ENCODE measurements at places on chromosomes 2 and 18. TPM values are rescaled to one million over a fixed set of nuclear protein-coding genes. Genes with fewer than 3 reads are reported as not detected.

FBXO15 gene
- 1.4 TPM for polyA plus RNA-seq

BBS5 gene
- polyA plus RNA-seq = 6.0 TPM

INPP1 gene
- 18.4 TPM for polyA plus RNA-seq

HOXD8 gene
- 3.9 TPM for polyA plus RNA-seq

KRTCAP3 gene
- polyA plus RNA-seq = 0.68 TPM

RBMS1 gene
- 55.8 TPM for polyA plus RNA-seq

C2orf81 gene
- polyA plus RNA-seq = 2.4 TPM

IL18RAP gene
- not detected for polyA plus RNA-seq

CEP68 gene
- polyA plus RNA-seq = 6.8 TPM

DSC3 gene
- polyA plus RNA-seq = 1.1 TPM

ARHGAP15 gene
- not detected for polyA plus RNA-seq

CDH20 gene
- not detected for polyA plus RNA-seq

CCDC74A gene
- 11.8 TPM for polyA plus RNA-seq

CFAP210 gene
- polyA plus RNA-seq = 0.34 TPM

SCN7A gene
- polyA plus RNA-seq = not detected

PTRHD1 gene
- polyA plus RNA-seq = 47.5 TPM

HOXD1 gene
- 0.12 TPM for polyA plus RNA-seq

DPYSL5 gene
- polyA plus RNA-seq = 6.8 TPM

DCDC2C gene
- polyA plus RNA-seq = not detected

SERPINB11 gene
- not detected for polyA plus RNA-seq

ONECUT2 gene
- 0.47 TPM for polyA plus RNA-seq

DDX18 gene
- 66.6 TPM for polyA plus RNA-seq

DAW1 gene
- 2.0 TPM for polyA plus RNA-seq

LDAH gene
- polyA plus RNA-seq = 27.4 TPM

RMDN2 gene
- 5.4 TPM for polyA plus RNA-seq

GREB1L gene
- 1.1 TPM for polyA plus RNA-seq

TGFA gene
- 7.1 TPM for polyA plus RNA-seq

G6PC2 gene
- not detected for polyA plus RNA-seq

GPAT2 gene
- not detected for polyA plus RNA-seq

PSTPIP2 gene
- polyA plus RNA-seq = 0.22 TPM

SCLY gene
- polyA plus RNA-seq = 28.3 TPM

FRZB gene
- polyA plus RNA-seq = not detected

APOB gene
- polyA plus RNA-seq = not detected

LIMS3 gene
- polyA plus RNA-seq = not detected

FIGN gene
- 1.9 TPM for polyA plus RNA-seq

HOXD12 gene
- polyA plus RNA-seq = not detected

REG1B gene
- polyA plus RNA-seq = not detected

KHK gene
- polyA plus RNA-seq = 7.6 TPM

RNU2-63P gene
- polyA plus RNA-seq = not detected

EVA1A gene
- 13.5 TPM for polyA plus RNA-seq

DTYMK gene
- 98.9 TPM for polyA plus RNA-seq

LRRTM1 gene
- polyA plus RNA-seq = not detected

UGT1A8 gene
- polyA plus RNA-seq = 0.05 TPM

LOXL3 gene
- 0.27 TPM for polyA plus RNA-seq

ORC4 gene
- 35.5 TPM for polyA plus RNA-seq

DUSP19 gene
- polyA plus RNA-seq = 1.2 TPM

KCNG2 gene
- polyA plus RNA-seq = not detected

CABYR gene
- polyA plus RNA-seq = 15.2 TPM

EPHA4 gene
- 0.54 TPM for polyA plus RNA-seq

MC4R gene
- polyA plus RNA-seq = 0.05 TPM

LTBP1 gene
- 24.2 TPM for polyA plus RNA-seq

CFLAR gene
- 56.5 TPM for polyA plus RNA-seq

MREG gene
- polyA plus RNA-seq = 6.4 TPM

Measured in A549 (cell line).